ENCODE measurements at places on chromosomes 1 and 21.

GRCh38 chr1:197683895-197684553, 91.3 kb downstream of the DENND1B start:
- no peak for DNase-seq

DNA sequence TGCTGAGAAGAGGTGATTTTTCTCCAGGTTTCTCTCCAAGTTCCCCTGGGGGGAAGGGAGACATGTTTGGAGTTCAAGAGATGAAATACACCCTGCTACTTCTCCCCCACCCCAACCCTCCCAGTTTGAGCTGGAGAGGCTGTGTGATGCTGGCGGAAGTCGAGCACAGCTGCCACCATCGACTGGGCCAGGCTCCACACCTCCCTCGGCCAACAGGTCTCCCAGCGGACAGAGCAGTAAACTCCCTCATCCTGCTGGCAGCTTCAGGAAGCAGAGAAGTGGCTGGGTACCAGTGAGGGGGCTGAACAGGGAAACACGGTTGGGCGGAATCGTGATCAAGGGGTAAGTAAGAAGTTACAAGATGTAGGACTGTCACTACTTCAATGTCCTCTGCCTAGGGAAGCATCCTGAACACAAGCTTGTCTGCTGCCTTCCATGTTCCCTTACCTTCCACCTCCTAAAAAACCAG, 6.6 kb upstream of the NHLH1 start:
- no peak for DNase-seq

GRCh38 chr1:185896863-185897262, 162.7 kb downstream of the HMCN1 start:
- no peak for DNase-seq

DNA sequence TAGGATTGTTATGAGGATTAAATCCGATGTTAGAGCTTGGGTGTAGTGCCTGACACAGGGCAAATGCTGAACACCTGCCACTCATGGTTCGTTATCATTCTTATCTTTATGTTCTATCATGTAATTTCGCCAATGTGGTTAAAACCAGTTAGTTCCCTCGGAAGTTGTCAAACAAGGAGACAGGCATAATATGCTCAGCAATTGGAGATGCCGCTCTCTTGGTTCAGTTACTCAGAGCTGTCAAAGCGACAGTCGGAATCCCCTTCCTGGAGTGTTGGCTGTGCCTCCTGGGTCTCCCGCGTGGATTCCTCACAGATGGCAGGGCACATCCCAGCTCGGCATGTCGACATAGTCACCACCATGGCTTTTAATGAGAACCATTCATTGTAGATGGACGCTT, 192.2 kb downstream of the ROR1 start:
- DNase-seq, result no peak

- DNase-seq, result no peak
Observed at GRCh38 chr1:160646711-160647328, at the start of gene SLAMF1. Gene SLAMF1 (minus strand): TSS chr1:160647044. CDS start chr1:160646945, 99 bp downstream.

DNA sequence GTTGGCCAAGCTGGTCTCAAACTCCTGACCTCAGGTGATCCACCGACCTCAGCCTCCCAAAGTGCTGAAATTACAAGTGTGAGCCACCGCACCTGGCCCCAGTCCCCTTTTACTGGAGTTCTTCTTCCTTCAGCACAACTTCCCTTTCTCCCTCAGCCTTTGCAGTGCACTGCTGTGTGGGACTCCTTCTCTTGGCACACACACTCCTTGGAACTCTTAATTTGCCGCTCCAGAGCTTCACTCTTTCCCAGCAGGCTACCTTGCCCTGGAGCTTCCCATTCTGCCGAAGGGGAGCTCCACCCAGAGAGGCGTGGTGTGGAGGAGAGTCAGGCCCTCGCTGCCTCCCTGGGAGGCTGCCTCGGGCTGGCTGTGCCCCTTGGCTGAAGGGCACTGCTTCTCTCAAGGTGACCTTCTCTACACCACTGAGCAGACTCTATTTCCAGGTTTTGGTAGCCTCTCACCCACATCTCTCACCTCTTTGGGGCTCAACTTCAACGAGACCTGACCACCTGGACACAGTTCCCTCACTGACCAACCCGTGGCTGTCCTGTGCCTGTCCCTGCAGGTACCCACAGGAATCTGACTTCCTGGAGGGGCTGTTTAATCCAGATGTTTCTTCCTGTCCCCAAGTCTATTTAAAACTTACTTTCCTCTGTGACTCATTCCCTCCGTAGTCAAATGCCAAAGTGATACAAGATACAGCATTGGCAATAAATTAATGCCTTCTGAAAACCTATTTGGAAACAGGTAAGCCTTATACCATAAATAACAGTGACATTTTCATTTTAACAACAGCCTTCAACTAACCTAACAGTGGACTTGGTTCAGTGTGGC, 227.3 kb upstream of the KIAA0040 start:
- no peak for DNase-seq

- DNase-seq, result no peak
Observed at GRCh38 chr1:48214820-48215219, 7.7 kb upstream of the SLC5A9 start.

- DNase-seq, result peak; percentile 25
Observed at GRCh38 chr1:116667575-116668105, at the start of gene IGSF3. Gene IGSF3 (minus strand): TSS chr1:116667733. CDS start chr1:116666326, 1,407 bp downstream.

DNA sequence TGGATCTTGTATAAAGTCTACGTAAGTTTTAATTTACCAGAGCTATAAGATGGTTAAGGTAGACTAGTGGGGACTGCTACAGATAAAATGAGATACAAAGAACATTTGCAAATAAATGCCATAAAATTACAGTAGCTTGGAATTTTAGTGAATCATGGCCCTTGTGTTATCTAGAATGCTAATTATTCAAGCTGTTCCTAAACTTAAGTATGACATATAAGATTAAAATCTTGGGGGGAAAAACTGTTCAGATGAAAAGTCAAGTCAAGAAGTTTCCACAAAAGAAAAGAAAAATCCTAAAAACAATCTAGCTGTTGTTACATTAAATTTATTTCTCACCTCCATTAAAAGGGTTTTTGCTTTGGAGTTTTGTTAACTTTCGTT, 51.7 kb downstream of the SIM2 start:
- DNase-seq, result no peak

DNA sequence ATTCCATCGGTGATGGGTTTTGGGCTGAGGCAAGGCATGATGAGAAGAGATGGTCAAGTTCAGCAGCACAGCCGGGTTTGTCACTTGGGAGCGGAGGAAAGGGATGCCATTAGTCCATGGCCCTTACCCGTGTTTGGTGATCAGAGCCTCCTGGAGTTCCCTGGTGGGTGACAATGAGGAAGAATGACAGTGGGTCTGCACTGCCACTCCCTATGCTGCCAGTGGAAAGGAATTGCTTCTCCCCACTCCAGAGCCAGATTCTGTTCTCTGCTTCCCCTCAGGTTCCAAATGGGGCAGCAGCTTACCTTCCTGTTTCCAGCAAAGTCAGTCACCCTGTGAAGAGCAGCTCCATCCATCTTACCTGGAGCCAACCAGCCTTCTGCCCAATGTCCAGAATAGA, 393.1 kb downstream of the PTPRU start:
- DNase-seq, result no peak

- DNase-seq, result no peak
Observed at GRCh38 chr1:2506007-2506860, 20.2 kb downstream of the PANK4 start.

GRCh38 chr1:245213066-245213831, 58.5 kb downstream of the KIF26B start:
- no peak for DNase-seq

GRCh38 chr21:15457965-15458364, 271.8 kb upstream of the USP25 start:
- DNase-seq, result no peak

DNA sequence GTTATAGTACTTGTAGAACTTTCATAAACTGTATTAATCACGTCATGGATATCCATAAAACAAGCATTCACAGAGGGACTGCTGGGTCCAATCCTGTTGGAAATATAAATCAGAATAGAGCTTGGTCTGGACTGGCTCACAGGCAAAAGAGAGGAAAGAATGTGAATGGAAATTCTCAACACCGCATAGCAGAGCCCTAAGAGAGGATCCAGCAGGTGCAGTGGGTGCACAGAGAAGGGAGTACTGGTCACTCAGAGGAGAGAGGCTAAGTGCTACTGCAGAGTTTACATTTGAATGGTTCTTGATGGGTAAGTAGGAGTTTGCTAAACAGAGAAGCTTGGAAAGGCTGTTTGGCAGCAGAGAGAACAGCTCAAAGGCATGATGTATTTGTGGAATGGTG, 231.7 kb downstream of the PAPPA2 start:
- DNase-seq, result no peak

- DNase-seq, result no peak
Observed at GRCh38 chr1:50308878-50309277, 114.4 kb downstream of the DMRTA2 start.

- no peak for DNase-seq
Observed at GRCh38 chr1:23854568-23854967, 13.5 kb downstream of the FUCA1 start.

GRCh38 chr21:45421071-45421845, 16.3 kb downstream of the COL18A1 start:
- no peak for DNase-seq

GRCh38 chr21:32332463-32332951, 33.9 kb downstream of the MRAP start:
- DNase-seq, result no peak

GRCh38 chr1:154856544-154856943, 13.5 kb downstream of the KCNN3 start:
- DNase-seq, result no peak
